Mesenteric fat pad (tissue), 1 donor: ENCODE measurements at places on chromosomes 4 and X. TPM values are rescaled to one million over a fixed set of nuclear protein-coding genes. Genes with fewer than 3 reads are reported as not detected.

Gene CASP6
- total RNA-seq: 11.4 TPM

Gene NOX1
- not detected for total RNA-seq

Gene PCDH10
- 0.06 TPM for total RNA-seq

Gene PNMA5
- total RNA-seq: not detected

Gene RPGR
- 31.2 TPM for total RNA-seq

Gene NPY1R
- 17.2 TPM for total RNA-seq

Gene RHOXF2B
- total RNA-seq: not detected

Gene PHF8
- 30.1 TPM for total RNA-seq
